ENCODE measurements at places on chromosomes 7 and 10.

DNA sequence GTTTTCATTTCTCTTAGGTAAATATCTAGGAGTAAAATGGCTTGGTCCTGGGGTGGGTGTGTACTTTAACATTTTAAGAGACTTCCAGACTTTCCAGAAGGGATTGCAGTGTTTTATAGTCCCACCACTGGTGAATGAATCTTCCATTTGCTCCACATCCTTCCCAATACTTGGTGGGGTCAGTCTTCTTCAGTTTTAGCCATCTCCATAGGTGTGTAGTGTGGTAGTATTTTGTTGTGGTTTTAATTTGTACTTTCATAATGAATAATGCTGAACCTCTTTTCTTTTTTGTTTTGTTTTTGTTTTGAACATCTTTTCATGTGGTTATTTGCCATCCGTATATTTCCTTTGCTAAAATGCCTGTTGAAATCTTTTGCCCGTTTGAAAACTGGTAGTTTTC, 86.4 kb downstream of the ANKRD61 start:
- DNase-seq, result no peak

- DNase-seq, result no peak
Observed at GRCh38 chr10:54133203-54133602, 667.8 kb downstream of the PCDH15 start.

DNA sequence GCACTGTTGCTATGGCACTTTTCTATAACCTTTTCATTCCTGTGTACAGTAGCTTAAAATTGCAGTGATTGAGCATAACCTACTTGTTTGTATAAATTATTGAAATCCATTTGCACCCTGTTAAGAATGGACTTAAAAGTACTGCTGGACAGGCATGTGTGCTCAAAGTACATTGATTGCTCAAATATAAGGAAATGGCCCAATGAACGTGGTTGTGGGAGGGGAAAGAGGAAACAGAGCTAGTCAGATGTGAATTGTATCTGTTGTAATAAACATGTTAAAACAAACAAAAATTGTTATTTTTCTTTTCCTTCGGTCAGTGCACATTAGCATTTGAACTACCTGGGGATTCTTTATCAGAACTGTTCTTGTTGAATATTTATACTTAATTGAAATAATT, 57.1 kb upstream of the BAMBI start:
- no peak for DNase-seq

- no peak for DNase-seq
Observed at GRCh38 chr7:55108818-55109217, 90.0 kb downstream of the EGFR start.

DNA sequence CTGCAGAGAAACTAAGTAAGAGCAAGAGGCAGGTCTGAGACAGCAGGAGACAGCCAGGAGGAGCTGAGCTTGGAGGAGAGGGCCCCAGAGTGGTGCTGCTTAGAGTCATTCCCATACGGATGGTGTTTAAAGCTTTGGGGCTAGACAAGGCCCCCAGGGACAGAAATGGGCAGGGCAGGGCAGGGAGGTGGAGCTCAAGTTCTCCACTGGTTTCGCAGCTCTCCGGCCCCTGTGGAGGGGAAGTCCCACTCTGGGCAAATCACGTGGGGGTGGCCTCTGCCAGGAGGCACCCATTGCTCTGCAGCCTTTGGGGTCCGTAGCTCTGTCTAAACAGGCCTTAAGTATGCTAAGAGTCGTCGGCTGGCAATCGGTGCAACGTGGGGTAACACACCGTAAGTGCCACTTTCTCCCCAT, 1.0 kb upstream of the PTPRE start:
- no peak for DNase-seq

DNA sequence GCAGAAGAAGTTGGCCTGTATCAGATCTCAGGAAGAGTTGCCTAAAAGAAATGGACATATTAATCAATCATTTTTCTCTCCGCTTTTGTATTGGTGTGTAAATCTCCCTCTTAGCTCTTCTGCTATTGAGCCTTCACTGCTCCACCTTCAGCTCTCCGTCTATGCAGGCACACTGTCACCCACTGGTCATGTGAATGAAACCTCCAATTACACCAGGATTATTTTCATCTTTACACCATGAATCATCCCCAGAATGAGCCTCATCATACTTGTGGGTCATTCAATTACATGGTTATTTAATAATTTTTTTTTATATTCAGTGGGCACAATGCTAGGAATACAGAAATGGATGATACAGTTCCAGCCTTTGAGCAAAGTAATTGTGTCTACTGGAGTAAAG, 92.6 kb downstream of the LRRC4 start:
- peak; percentile 57 for DNase-seq

- no peak for DNase-seq
Observed at GRCh38 chr10:96548589-96548988, 34.9 kb upstream of the TLL2 start.

Measured in AG04450 (cell line).